Activated naive CD4-positive, alpha-beta T cell (primary cell): ENCODE measurements at places on chromosomes 7 and 10.

- no peak for DNase-seq
Observed at GRCh38 chr10:25288181-25288580, 113.4 kb downstream of the GPR158 start.

GRCh38 chr10:48700493-48700892 is 15.8 kb downstream of the WDFY4 start:
- no peak for DNase-seq

DNA sequence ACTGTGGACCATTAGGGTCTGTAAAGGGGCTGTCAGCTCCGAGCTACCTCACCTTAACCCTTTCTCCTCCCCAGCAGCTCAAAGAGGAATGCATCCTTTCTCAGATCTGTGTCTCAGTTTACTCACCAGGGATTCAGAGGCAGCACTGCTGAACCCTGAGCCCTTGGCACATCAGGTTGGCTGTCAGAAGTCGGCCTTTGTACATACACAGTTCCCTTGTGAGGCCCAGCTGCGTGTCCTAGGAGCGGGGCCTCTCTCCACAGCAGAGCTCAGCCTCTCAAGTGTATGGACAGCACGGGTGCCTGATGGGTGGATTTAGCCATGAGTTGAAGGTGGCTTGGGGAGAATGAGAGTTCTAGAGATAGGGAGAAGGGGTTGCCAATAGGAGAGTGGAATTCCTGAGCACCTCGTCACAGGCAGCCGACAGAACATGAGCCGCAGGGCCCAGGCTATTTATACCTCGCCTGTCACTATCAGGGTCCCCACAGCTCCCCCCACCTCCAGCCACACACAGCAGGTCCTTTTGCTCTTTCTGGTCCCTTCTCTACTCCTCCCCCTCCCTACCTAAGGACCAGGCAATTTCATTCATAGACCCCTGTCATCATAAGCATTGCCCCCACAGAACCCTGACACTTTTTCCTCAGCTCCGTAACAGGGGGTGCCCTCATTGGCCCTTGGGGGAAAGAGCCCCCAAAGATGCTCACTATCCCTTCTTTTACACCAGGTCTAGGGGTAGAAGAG is 2.1 kb upstream of the FLNC start:
- no peak for DNase-seq

DNA sequence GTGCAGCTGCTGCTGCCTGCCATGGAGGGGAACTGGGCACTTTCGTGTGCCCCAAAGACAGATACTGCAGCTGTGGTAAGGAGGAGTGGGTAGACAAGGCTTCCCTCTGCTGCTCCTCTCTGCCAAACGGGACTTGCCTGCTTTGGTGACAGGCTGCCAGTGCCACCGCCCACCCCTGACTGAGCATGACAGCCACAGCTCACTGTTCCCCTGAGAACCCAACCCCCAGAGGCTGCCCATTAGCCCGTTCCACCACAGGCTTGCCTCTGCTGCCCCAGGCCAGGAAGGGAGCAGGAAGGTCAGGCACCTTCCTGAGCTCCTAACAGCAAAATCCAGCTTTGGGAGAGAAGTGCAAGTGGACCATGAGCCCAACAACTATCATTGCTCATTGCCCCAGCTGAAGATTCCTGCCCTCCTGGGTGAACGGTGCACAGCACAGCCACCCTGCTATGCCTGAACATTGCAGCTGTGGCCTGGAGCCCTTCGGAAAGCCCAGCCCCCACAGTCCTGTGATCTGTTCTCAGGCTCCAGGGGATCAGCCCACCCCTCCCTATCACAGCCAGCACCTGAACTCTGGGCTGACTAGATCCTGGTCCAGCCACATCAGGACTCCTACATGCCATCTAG is 58.7 kb upstream of the ANTXRL start:
- DNase-seq: no peak

GRCh38 chr7:158274996-158275395 is 312.6 kb downstream of the PTPRN2 start:
- DNase-seq: no peak

GRCh38 chr7:84042110-84042539 is 152.5 kb downstream of the SEMA3A start:
- no peak for DNase-seq

- DNase-seq: no peak
Observed at GRCh38 chr7:12601302-12601869, 30.9 kb downstream of the SCIN start.

DNA sequence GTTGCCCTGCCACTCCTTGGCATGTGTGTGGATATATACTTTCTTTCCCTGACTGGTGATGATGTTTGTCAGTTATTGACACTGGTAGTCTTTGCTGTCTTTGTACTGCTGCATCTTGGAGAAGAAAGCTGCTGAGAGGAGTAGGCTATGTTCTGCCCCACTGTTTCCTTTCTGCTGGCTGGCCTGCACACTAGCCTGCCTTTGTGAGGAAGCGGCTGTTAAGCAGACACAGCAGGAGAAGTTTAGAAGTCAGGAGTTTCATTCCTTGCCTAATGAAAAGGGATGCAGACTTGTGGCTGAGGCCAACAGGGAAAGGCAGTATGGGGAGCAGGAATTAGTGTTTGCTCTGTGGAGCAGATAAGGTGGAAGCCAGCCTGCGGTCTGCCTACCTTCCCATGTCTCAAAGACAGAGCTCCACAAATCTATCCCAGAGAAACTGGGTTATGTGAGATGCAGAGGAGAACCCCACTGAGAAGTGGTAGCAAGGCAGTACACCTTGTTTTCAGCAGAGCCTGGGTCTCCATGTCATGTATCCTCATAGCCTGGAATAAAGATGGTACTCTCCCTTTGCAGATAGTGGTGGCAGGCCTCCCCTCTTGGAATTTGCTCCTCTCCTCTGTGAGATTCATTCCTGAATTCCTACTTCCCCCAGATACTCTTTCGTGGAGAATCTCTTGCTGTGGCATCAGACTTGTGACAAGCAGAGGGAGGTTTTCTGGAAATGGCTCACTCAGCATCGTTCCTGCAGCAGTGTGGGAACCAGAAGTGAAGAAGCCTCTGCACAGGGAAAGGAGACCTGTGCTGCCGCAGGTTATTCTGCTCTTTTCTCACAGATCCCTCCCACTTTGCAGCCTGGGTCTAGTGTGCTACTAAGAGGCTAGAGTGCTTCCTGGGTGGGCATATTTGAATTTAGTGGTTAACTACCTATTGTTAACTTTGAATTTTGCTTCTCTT is 130.2 kb downstream of the LRRC4 start:
- DNase-seq: no peak

GRCh38 chr10:16995867-16996529 is 133.6 kb downstream of the CUBN start:
- DNase-seq: no peak

DNA sequence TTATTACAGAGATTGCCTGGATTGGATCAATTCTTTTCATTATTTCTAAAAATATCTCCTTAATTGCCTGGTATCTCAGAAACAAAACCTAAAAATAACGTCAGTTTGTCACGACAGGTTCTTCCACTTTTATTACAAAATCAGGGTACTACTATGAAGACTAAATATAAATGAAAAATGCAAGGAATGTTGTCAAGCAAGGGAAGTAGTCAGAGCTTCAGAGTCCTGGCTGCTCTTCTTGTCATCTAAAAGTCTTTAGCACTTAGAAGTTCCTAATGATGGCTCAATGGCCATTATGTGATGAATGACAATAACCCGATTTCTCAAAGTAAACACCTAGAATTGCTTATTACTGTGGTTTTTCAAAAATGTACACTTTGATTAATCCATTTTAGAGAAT is 192.2 kb downstream of the SEMA3A start:
- DNase-seq: no peak

DNA sequence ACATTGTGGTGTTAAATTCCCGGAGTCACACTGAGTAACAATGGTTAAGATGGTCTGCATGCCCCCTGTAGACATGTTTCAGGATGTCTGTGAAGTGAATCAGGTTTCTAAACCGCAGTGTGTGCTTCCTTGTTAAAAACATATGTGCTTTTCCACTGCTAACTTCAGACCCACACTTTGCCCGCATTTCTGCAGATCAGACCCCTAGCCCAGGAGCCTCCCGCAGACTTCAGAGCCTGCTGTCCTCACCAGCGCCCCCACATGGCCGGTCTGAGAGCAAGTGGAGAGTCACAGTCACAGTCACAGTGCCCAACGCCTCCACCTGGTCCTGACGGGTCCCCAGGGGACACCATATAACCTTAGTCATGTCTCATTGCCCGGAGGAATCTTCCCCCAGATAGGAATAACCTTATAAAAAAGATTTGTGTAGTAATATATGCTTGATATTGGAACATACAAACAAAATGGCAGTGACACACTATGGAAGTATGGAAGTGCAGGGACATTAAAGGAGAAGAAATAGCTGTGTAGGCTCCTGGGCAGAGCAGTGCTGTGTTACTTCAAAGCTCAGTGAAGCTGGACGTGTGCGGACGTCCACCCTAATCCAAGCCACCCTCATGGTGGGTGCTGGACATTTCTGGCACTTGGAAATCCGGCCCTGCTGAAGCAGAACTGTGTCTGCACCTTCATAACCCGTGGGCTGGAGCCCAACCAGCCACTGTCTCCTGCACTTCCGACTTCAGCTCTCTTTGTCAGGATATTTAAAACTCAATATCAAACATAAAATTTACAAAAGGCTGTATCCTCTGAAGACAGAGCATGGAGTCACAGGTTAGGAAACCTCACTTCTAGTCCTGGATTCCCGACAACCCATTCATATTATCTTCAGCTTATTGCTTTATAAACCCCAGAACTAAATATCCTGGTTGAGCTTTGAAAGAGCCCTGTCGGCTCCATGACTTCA is 29.0 kb downstream of the GSTO2 start:
- no peak for DNase-seq
